ENCODE measurements at places on chromosomes 2 and 18. TPM values are rescaled to one million over a fixed set of nuclear protein-coding genes. Genes with fewer than 3 reads are reported as not detected.

Gene B4GALT6
- 10.2 TPM for total RNA-seq

Gene ESPNL
- 0.53 TPM for total RNA-seq

Gene OTOF
- total RNA-seq = not detected

Gene PLEK
- 0.12 TPM for total RNA-seq

Gene UBE2F
- 99.7 TPM for total RNA-seq

Gene DLGAP1
- total RNA-seq = 1.6 TPM

Gene BCL2
- total RNA-seq = 2.2 TPM

Gene HMSD
- total RNA-seq = not detected

Gene CFAP210
- not detected for total RNA-seq

Gene SERPINB10
- total RNA-seq = not detected

Gene VWC2L
- not detected for total RNA-seq
